ENCODE measurements at places on chromosomes 2 and 18. TPM values are rescaled to one million over a fixed set of nuclear protein-coding genes. Genes with fewer than 3 reads are reported as not detected.

RIT2 gene
- total RNA-seq, result not detected

PSMA8 gene
- total RNA-seq, result not detected

DNA sequence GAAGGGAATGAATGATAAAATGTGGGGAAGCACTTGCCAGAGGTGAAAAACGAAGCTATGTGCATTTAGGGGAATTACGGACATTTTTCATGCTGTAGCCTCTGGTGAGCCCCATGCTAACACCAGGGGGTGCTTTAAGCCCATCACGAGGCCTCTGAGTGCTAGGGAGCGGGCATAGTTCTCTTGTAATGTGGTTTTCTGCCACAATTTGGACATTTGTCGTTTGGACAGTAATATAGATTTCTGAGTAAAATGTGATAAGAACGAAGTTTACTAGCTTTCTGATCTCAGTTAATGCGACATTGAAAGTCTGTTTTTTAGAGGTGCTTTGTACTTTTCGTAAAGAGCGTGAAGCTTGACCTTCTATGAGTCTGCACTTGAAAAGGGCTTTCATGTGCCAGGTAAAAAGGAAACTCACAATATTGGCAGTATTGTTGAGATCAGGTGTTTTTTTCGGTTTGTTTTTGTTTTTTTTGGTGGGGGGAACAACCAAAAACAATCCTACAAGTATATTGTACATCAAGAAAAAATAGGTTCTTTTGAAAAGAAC is 50.6 kb downstream of the TRAF3IP1 start:
- no peak for DNase-seq

- no peak for DNase-seq
Observed at GRCh38 chr2:156687715-156688114, 251.5 kb downstream of the GPD2 start.

- no peak for DNase-seq
Observed at GRCh38 chr2:128406736-128407554, 88.3 kb upstream of the HS6ST1 start.

All from esophagus squamous epithelium (tissue), 5 donors.